Stimulated activated CD4-positive, alpha-beta T cell treated with anti-CD3 and anti-CD28 coated beads, TNF-alpha, amount 100 ng/mL, for 1 hour (primary cell): ENCODE measurements at places on chromosomes 4 and X.

DNA sequence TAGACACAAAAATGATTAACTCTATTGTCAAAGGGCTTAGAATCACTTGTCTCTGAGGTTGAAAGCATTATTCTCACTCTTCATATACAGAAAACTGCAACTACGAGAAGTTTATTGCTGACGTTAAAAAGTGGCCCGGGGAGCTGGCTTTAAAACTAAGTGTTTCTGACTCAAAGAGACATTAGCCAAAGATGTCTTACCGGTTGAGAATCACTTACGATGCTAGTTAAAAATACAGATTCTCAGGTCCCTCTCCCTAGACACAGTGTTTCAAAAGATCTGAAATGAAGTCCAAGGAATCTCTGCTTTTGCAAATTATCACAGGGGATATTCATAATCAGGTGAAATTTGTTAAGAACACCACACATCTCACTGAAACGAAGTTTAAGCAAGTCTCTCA, 1.2 kb downstream of the GNPDA2 start:
- DNase-seq = no peak

- DNase-seq = no peak
These were observed 24.1 kb upstream of the WFS1 start for GRCh38 chr4:6245246-6246169.

DNA sequence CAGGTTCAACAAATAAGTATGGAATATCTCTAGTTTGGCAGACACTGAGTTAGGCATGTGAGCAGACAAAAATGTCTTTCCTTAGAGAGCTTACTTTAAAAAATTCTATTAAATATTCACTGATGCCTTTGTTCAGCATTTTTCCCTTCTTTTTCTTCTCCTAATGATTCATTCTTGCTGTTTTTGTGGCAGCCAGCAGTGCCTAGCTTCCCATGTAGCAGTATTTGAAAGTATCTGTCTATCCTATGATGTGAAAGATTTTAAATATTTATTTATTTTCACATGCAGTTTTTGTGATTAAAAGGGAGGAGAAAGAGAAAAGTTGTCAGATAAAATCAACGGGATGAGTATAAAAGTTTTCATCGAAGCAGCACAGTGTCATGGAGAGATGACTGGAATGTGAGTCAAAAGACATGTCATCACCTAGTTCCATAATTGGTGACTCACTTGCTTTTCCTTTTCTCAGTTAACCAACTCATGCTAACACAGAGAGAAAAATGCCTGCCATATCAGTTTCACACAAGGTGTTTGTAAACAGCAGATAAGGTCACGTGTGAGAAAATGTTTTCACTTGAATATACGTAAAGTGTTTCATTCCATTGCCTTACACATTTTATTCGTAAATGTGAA, 69.8 kb downstream of the BMPR1B start:
- DNase-seq = no peak

GRCh38 chr4:138414202-138414601, 172.1 kb upstream of the SLC7A11 start:
- no peak for DNase-seq

DNA sequence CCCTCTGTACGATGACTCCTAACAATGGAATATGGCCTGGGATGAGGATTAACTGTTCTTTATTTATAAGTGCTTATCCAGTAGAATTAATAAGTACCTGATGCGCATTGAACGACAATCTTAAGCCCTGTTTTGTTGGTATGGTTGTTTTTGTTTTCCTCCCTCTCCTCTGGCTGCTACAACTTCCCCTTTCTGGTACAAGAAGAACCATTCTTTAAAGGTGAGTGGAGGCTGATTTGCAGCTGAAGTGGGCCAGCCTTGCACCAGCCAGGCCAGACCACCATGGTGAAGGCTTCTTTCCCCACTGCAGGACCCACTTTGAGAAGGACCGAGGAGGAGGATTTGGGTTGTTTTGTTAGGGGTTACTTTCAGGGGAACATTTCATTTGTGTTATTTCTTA, 113.3 kb downstream of the PARM1 start:
- DNase-seq = no peak

- DNase-seq = no peak
These were observed 379.7 kb downstream of the TLL1 start for GRCh38 chr4:166252487-166253402.

DNA sequence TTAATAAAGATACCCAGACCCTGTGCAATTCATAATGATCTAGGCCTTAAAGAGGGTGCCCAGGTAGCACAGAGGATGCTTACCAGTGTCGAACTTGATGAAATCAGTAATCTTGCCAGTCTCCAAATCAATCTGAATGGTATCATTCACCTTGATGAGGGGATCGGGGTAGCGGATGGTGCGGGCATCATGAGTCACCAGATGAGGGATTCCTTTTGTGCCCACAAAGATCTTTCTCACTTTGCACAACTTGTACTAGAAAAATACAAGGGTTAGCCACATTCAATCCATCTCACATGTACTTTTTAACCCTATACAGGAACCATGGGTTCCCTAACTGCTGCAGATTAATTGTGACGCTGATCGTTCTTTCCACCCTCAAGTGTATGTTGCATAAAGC, 3.3 kb downstream of the RPS4X start:
- no peak for DNase-seq

DNA sequence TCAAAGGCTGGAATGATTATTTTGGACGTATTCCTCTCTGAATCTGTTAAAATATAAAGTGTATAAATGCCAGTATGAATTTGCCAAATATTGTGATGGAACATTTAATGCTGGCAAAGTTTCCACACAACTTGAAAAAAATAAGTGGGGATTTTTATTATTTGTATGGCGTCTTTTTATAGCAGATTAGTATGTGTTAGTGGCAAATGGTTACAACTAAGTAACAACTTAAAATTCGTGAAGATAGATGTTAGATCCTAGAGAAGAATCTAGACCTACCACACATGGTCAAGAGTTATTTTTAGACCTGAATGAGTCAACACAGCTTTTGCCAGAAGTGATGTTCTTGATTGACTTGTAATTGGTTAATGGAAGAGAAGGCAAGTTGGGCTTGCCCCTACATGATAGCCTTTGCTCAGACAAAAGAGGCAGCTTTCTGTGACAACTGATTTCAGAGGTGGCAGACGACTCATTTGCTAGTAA, 4.8 kb downstream of the CPE start:
- DNase-seq = no peak

GRCh38 chrX:63743596-63743995, 41.4 kb downstream of the ARHGEF9 start:
- no peak for DNase-seq

DNA sequence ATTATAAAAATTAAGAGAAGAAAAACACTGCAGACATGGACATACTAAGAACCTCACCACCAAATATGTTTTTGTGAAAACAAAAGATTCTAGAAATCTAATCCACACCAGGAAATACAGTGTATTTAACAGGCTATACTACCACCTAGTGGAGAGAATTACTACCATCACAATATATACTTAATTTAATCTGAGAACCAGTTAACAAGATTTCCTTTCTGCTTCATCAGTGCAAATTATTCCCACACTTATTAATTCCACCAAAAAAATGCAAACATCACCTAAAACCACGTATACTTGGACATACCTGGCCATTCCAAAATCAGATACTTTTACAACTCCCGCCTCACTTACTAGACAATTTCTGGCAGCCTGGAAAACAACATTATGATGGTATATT, 7.0 kb upstream of the TXK start:
- DNase-seq = no peak

DNA sequence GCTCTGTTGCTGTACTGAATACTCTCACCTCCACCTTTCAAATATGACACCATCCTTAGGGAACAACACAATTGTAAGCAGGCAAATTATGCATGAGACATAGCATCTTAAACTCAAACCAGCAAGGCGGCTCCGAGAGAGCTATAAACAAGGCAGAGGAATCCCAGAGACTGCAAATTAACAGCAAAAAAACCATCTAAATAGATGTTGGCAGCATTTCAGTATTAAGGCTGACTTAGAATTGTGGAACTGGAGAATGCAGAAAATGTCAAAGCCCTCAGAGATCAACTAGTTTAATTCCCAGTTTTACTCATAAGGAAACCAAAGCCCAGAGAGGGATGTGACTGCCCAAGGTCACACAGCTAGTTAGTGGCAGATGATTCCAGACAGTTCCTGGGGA, 37.2 kb upstream of the SPANXC start:
- no peak for DNase-seq

DNA sequence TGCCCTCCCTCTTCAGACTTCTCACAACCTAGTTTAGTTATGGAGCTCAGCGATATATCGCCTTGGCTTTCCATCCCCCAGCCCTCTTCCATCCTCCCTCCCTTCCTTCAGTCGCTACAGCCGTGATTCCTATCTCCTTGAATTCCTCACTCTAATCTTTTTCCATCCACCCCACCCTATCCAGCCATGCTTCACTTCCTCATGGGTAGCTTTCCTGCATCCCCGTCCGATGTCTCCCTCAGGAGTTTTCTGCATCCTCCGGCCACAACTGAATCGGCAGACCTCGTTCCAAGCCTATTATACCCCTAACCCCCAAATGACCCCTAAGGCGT, 456 bp downstream of the SNX12 start:
- no peak for DNase-seq

DNA sequence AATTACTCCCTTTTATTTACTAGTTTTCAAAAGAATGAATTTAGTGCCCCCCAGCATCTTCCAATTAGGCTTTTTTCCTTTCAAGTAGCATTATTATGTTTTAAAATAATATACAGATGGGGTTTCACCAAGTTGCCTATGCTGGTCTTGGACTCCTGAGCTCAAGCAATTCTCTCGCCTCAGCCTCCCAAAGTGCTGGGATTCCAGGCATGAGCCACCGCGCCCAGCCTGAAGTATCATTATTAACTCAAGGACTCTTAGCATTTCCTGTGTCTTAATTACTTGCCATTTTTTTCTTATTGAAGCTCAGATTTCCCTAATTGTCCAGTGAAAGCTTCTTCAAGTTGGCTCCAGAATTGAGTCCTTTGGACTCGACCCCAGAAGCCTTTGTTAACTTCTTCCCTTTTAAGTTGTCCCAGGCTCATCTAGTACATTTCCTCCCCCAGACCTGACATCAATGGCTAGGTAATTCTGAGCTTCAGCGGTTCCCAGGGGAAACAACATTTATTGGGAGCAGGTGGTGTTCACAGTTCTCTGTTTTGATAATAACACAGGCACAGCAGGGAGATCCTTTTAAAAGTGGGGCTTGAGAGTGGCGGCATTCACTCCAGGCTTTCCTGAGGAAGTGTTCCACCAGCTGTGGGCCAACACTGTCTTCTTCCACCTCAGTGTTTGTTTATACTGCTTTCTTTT, 10.0 kb downstream of the SAT1 start:
- no peak for DNase-seq

DNA sequence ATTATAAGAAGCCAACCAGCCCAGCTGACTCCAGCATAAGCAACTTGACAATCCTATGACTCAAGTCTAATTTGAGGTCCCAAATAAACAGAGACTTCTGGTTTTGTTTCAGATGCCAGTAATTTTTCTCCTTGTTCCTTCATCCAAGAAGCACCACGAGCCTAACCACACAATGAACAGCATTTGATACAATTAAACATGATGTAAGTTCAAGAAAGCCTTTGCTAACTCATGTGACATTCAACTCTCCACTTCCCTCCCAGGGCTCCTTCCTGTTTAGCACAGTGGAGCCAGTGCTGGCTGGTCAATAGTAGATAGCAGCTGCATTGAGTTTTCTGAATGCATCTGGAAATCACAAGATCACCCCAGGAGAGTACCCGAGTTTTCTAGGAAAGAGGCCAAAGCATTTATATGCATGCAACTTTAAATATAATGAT, 206.3 kb downstream of the ARHGAP24 start:
- no peak for DNase-seq

DNA sequence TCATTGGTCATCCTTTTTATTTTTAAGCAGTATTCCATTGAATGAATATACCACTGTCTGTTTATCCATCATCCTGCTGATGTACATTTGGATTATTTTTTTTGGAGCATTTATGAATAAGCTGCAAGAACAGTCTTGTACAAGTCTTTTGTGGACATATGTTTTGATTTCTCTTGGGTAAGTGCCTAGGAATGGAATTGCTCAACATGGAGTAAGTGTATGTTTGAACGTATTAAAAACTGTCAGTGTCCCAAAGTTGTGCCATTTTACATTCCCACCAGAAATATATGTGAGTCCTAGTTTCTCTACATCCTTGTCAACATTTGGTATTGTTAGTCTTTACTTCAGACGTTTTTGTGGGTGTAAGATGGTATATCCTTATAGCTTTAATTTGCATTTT, 287.0 kb upstream of the POF1B start:
- no peak for DNase-seq

GRCh38 chr4:153622778-153623240, 61.3 kb upstream of the TLR2 start:
- DNase-seq = no peak

- DNase-seq = no peak
These were observed 115.3 kb upstream of the BEND4 start for GRCh38 chr4:42267724-42268123.

DNA sequence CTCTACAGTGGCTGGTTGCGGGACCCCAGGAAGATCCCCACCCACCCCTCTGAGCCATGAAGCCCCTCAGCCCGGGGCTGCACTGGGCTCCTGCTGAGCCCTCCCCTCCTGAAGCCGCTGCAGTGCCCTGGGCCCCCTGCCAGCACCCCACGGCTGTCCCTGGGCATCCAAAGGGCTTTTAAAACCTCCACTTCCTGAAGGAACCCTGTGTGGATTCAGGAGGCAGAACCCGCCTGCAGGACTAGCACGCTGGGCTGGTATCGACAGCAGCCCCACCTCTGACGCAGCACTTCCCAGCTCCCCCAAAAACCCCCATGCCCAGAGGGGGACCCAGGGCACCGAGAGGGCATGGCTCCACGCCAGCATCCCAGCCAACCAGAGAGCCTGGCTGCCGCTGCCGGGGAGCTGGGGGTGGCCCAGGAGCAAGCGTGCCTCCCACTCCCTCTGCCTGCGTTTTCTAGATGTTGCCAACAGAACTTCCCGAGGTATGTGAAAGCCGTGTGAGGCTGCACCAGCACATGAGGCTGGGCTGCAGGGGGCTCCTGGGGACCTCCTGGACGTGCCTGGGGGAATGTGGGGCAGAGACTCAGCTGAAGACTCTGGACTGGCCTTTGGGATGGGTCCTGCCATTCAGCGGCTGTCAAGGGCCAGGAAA, 6.3 kb downstream of the MXD4 start:
- no peak for DNase-seq

GRCh38 chr4:76589402-76589801, 154.4 kb downstream of the SHROOM3 start:
- DNase-seq = no peak

- DNase-seq = no peak
These were observed 19.6 kb downstream of the CLCN4 start for GRCh38 chrX:10176121-10177003.

- no peak for DNase-seq
These were observed 210.6 kb downstream of the CCNG2 start for GRCh38 chr4:77367638-77368037.

DNA sequence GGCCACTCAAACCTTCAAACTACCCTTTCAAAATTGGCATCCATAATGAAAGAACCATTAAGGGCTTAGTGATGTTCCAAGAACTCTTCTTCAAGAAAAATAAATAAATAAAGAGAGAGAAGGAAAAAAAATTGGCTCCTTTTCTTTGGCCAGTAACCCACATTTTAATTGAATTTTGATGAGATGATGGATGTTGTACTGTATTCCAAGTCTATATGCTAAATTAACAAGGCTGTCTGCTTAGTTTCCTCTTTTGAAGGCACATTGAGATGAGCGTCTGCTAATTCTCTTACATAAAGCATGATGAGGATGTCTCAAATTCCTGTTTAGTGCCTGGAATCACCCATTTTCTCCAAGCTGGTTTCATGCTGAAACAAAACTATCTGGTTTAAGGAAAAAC, 33.4 kb downstream of the PHOX2B start:
- no peak for DNase-seq
